ENCODE measurements at places on chromosomes 6 and 20.

DNA sequence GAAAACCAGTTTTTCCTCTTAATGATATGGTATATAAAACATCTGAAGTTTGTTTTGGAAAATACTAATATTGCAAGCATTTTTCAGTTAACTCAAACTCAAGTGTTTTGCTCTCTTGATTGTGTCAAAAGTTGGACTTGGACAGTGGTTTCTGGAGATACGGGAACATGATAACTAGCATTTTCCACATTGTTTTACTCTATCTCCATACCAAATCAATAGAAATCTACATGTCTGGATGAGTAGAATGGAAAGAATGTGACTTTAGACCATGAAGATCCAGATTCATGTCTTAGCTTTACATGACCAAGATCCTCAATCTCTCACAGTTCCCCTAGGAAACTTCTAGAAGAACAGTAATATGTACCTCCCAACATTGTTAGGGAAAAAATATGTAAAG, 22.2 kb upstream of the FBXO30 start:
- DNase-seq = no peak

DNA sequence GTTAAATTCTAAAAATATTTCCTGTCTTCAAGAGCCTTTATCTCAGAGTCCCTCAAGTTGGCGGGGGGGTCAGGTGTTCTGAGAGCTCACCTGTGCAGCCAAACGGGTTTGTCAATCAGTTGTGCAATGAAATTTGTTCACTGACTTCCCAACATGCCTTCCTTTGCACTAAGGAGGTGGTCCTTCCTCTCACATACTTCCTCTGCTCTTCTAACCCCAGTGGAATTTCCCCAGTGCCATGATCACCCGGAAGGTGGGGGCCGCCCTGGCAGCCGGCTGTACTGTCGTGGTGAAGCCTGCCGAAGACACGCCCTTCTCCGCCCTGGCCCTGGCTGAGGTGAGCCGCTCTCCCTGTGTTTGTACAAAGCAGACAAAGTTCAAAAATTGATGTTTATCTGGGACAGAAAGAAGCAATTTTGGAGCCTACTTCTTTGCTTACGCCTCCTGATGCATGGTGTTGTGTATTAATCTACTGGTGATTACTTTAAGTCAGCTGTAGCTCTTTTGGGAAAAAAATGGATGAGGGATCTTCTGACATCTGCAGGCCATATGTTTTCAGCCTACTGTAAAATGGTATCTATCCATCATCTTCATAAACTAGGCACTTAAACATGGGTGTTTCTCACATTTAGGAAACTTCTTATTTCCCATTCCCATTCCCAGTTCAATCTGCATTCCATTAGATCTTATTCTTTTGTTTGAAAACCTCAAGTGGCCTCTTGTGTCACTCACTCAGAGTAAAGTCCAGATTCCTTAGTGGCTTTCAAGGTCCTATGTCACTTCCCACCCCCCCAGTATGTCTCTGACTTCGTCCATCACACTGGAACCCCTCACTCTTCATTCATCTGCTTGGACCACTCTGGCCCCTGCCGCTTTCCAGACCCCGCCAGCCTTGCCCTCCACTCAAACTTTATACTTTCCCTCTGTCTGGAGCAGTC, 10.1 kb downstream of the ALDH5A1 start:
- no peak for DNase-seq

DNA sequence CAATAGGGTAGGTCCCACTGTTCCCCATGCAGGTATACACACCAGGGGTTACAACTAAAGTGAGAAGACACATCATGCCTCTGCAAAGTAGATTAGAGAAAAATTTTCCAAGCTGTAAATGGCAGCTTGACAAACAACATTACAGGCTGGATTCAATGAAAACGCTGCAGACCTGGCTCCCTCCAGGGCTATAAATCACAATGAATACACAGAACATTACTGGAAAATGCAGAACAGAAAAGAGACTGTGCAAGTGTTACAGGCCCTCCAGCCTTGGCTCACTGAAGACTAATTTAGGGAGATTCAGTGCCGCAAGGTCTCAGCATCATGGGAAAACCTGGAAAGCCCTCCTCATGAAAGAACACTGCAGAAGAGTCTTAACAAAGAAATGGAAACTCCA, 207.8 kb downstream of the KHDC1L start:
- no peak for DNase-seq

- DNase-seq = no peak
Measured at GRCh38 chr6:62982951-62983350, 228.3 kb upstream of the FKBP1C start.

DNA sequence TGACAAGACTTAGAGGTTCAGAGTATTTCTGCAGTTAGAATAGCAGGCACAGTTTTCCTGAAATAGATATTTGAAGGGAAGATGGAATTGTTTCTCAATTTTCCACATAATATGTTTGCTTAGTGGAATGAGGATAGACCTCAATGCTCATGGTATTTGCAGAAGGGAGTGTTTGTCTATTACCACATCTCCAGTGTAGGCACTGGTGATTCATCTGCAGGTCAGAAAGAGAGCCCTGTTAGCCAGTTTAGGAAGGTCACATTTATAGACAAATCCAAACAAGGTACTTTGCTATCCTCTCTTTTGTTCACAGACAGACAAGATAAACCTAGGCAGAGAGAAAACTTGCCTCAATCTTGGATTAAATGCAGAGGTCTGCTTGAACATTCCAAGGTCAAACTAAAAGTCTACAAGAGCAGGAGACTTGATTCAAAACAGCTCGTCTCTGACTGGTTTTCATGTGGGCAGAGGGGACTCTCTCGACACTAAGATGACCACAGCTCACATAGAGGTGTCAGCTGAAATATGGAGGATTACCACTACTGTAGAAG, 22.8 kb downstream of the ISM1 start:
- DNase-seq = no peak

DNA sequence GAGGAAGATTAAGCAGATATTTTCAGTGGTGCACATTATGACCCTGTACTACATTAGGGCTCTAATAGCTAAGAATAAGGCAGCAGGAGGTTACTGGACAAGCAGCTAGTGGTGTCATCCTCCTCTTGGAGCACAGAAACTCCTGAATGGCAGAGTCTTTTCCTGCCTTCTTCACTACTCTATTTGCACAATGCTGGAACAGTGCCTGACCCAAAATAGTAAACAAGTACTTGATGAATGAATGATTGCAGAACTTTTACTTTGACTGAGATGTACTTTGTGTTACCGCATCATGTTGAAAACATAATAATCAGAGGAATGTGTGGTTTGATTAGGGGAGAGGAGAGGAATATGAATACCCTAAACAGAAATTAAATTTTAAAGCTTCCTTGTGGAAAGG, 30.0 kb upstream of the UST start:
- no peak for DNase-seq

DNA sequence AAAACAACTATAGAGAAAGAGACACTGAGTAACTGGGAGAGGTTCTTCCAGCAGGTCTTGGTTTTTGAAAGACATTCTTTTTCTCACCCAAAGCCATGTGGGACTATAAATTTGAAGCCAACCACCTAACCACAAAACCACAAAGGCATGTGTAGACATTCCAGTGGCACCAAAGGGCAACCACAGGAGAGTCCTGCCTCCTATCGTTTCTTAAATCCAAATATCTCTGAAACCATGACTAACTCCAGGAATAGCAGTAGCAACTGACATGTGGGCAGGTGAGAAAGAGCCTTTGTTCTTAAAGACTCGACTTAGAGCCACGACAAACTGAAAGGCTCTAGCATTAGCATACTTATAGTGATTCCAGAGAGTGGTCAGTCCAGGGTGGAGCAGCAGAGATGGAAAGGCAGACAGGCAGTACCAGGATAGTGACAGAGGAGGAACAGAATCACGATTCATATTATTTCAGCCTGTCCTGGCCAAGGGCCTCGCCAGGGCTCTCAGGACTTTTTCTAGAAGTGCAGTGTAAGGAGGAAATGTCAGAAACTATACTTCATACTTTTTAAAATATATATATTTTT, 9.4 kb upstream of the COL9A1 start:
- no peak for DNase-seq

GRCh38 chr6:106520711-106521401, 108.4 kb downstream of the RTN4IP1 start:
- DNase-seq = no peak

- no peak for DNase-seq
Measured at GRCh38 chr6:6856538-6857523, 250.9 kb upstream of the RREB1 start.

- no peak for DNase-seq
Measured at GRCh38 chr6:41408576-41408975, 73.2 kb downstream of the NCR2 start.

GRCh38 chr6:37537548-37537947, 37.9 kb upstream of the CCDC167 start:
- no peak for DNase-seq

GRCh38 chr6:119960036-119960435, 610.5 kb upstream of the MAN1A1 start:
- DNase-seq = no peak

Data from progenitor cell of endocrine pancreas (in vitro differentiated cells).